Fibroblast of skin of left quadriceps (primary cell): ENCODE measurements at places on chromosomes 4 and X.

- no peak for DNase-seq
Measured at GRCh38 chr4:141356963-141357335, 136.3 kb downstream of the ZNF330 start.

GRCh38 chr4:3483471-3483921 lies 20.4 kb downstream of the DOK7 start:
- no peak for DNase-seq

GRCh38 chr4:184288451-184289178 lies 70.9 kb upstream of the ENPP6 start:
- no peak for DNase-seq

DNA sequence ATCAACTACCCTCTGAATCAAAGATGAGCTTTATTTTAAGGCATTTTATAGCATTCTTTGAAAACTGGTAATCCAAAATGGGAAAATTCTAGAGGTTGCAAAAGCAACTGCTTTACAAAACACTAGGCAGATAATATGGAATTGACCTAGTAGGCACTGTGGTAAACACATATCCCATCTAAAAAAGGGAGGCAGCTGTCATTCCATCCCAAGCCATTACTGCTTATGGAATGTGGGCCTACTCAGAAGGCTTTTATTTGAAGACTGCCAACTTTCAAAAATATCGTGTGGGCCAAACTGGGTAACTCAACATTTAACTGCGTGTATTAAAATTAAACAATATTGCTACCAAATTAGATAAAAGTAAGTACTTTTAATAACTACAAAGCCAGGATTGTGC lies 19.3 kb downstream of the UBE2D3 start:
- DNase-seq, result no peak

DNA sequence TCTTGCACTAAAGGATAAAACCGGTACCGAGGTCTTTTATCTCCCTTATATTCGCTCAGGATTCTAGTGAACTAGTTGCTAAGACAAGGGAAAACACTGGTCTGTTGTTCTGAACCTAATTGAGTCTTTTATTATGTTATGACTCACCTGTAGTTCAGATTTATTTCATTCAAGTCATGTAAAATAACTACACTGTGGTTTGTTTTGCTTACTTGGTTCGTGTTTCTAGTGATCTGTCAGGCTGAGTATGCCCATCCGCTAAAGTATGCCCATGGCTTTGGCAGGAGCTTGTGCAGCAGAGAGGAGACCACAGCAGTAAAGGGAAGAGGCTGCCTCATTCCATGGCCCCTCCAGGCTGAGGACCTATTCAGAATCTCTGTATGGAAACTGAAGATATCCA lies 126.1 kb downstream of the AFF1 start:
- DNase-seq, result no peak

DNA sequence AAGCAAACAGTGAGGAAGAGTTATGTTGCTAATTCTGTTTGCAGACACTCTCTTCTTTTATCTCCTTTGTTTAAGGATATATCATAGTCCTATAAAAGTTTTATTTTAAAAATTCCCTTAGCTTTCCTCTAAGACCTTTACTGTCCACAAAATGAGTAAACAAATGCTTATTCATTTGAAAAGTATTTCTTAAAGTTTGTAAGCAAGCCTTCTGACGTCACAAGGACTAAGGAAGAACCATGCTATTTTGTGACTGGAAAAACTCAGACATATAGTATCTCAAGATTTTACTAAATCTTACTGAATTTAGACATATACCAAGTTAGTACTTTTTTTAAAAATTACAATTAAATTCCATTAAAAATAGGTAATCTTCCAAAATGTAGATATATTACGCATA lies 5.2 kb upstream of the RBMXL3 start:
- no peak for DNase-seq

GRCh38 chr4:79757600-79757999 lies 315.4 kb downstream of the ANTXR2 start:
- DNase-seq, result no peak

DNA sequence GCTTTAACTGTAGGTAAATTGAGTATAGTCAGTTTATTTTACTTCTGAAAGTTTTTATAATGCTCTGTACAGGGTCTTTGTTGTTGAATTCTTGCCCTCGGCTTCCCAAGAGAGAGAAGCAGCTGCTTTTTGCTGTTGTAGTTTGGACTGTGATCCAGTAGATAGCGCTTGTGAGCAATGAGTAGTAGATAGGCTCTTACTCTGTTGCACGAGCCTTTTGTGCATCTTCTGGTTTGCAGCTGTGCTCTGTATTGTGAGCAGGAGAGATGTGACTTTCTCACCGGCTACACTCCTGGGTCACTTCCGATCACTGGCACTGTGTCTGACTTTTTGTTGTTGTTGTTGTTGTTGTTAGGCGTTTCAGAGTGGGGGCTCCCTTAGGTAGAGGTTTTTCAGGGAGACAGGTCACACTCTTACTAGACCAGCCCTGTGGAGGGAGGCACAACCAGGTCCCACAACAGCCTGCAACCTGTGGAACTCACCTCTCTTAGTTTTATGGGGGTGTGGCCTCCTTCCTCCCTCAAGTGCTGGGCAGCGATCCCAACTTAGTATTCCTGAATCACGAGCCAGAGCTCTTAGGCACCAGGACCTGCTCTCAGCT lies 822.1 kb upstream of the GALNTL6 start:
- peak; percentile 11 for DNase-seq

GRCh38 chr4:39754309-39754708 lies 56.4 kb downstream of the UBE2K start:
- DNase-seq, result no peak

GRCh38 chrX:48663241-48663640 lies 20.4 kb upstream of the WAS start:
- DNase-seq, result no peak

- DNase-seq, result no peak
Measured at GRCh38 chr4:169160825-169161224, 109.9 kb downstream of the SH3RF1 start.

- peak; percentile 67 for DNase-seq
Measured at GRCh38 chr4:139528377-139529005, 27.5 kb downstream of the SETD7 start.

DNA sequence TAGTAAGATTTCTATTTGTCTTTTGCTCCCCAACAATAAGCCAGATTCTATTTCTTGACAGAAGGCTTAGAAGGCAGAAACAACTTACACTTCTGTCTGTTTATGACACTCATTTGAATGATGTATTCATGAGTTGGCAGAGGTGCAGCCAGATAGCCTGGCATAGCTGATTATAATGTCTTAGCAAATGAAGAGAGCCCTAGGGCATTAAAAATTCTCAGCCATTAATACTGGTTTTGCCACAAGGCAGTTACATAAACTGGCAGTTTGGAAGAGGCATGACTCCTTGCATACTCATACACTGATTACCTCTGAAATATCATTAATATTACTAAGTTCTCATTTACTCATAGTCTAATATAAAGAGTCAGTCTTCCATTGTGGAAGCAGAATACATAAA lies 728.5 kb upstream of the NDST4 start:
- no peak for DNase-seq

DNA sequence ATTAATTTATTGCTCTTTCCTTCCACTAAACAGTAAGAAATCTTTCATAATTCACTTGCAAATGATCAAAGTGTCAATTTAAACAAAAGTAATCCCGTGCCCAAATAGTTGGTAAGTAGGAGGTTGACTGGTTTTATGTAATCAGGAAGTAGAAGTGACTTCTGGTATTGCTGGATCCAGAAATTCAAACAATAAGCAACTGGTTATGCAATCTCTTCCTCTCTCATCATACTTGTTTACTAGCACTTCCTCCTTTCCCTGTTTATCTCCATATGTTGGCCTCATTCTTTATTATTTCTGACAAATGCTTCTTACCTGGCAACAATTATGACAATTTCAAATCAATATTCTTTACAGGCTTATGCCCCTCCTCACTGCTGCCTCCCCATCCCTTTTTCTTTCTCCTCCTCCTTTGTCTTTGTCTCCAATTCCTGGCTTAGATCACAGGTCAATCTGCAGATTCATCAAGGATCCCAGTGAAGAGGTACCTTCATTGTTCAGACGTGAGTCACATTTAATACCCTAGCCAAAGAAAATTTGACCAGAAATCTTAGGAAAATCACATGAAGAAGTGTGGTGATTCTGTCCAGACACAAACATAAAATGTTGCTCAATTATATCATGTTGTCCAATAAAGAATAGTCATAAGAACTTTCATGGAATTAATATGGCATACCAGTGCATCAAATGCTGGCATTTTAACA lies 323.2 kb upstream of the PCDH7 start:
- DNase-seq, result peak; percentile 7

DNA sequence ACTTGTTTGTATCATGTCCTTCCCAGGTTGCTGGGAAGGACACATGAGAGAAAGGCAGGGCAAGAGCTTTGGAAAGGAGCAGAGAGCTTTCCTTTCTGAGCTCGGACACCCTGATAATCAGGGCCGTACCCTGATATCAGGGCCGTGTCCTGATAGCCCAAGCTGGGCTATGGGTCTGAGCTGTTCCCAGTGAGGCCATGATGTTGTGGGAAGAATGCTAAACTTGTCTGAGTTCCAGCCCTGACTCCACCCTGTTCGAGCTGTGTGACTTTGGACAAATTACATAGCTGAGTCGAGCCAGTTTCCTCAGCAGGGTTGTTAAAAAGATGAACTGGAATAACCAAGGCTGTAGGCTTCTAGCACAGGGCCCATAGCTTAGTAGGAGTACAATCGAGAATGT lies 3.3 kb upstream of the CXCR3 start:
- no peak for DNase-seq

DNA sequence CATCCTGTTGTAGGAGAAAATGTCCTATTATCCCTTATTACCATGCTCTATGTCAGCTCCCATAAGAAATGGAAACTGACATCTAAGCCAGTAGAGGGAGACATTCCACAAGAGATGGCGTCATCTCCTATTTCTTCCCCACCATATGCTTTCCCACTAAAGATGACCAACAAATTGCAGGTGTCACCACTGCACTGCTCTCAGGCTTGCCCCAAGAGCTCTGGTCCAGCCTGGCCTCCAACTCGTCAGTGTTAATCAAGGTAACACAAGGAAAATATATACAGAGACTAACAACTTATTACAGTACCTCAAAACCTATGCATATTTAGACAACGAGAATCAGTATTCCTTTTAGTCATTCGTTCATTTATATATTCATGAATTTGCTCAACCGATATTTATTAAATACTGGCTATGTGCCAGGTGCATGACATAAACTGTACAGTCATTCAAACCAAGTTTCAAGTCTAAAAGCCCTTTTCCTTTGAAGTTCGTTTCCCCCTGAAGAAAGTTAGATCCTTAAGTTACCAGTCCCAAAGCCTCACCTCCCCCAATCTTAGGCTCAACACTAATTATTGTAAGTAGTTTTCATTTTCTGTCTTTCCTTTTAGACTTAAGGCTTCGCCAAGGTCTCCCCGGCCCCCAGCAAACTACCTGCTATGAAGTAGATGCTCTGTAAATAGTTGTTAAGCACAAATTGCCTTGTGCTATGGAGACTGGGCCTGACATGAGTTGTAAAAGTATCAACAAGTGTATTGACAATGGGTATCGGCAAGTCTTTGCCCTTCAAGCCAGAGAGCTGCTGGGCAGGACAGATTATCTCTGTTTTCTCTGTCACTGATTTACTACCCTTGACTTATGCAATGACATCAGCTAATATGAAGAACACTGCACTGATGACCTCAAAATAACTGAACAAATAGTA lies 3.1 kb upstream of the FGB start:
- no peak for DNase-seq

DNA sequence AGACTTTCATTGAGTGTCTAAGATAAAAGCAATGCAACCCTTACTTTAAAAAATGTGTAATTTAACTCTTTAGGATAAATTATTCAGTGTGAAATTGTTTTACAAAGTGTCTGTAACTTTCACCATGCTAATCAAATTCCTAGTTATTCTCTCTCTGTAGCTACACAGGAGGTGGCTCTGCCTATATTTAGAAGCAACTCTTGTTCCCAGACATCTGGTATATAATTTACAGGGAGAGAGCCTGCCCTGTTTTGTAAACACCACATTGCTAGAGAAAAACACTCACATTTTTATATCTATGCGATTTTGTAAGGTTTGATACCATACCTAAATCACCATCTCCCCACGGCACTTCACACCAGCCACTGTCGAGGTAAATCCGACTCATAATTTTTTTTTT lies 35.5 kb upstream of the SPATA4 start:
- no peak for DNase-seq

DNA sequence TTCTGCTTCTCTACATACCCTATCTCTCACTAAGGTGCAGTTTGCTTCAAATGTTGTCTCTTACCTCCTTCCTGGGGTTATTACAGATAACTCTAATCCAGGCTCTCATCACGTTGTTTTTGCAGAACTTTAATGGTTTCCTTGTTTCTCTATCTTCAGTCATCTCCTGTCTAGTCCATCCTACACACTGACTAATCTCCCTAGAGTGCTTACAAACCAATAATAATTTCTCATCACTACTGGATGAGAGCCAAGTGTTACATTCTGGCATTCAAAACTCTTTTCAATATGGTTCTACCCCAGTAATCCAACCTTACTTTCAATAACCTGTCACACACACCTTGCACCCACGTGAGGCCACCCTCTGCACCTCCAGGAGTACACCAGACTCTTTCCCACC lies 86.1 kb downstream of the SYNPO2 start:
- DNase-seq, result no peak

- no peak for DNase-seq
Measured at GRCh38 chrX:153649915-153650782, 3.1 kb downstream of the DUSP9 start.

- DNase-seq, result no peak
Measured at GRCh38 chrX:130793975-130794374, 109.0 kb downstream of the ENOX2 start.

- DNase-seq, result no peak
Measured at GRCh38 chr4:133476063-133476462, 327.0 kb downstream of the PCDH10 start.

GRCh38 chr4:173990869-173991210 lies 292.6 kb downstream of the FBXO8 start:
- DNase-seq, result no peak
